Fibroblast of skin of right biceps (primary cell): ENCODE measurements at places on chromosomes 5 and 9.

DNA sequence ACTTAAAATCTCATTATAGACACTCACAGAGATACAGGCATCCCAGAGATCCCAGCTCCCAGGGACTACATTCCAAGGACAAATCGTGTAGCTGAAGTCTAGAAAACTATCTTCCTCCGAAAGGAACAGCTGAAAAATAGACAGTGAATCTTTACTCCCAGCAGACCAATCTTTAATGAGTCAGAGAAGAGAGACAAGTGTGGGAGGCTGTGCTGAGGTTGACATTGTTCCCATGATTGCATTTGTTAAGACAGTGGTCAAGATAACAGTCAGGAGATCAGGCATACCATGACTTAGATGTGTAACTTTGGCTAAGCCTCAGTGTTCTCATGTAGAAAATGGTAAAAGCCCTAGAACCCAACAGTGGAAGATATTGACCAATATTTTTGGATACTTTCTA is 120.7 kb downstream of the PAPPA start:
- peak; percentile 62 for DNase-seq

- peak; percentile 89 for DNase-seq
These were observed 440.4 kb downstream of the CDH18 start for GRCh38 chr5:19547640-19548039.

DNA sequence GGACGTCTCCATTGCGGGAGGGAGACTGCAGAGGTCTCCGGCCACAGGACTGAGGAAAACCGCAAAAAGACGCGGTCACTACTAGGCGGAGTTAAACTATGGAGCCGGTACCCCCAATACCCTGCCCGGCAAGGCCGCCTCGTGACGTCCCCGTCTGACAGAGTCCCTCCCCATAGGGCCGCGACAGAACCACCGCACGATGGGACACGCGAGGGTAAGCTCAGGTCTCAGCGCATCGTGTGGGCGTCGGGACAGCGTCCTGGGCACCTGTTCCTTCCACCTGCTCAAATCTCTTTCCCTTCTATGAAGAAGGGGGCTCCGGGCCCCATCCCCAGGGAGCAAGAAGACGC is 35.2 kb upstream of the GLDC start:
- no peak for DNase-seq

GRCh38 chr5:11719888-11720481 is 184.3 kb downstream of the CTNND2 start:
- DNase-seq: peak; percentile 3

GRCh38 chr5:35458824-35459207 is 158.8 kb upstream of the SPEF2 start:
- peak; percentile 11 for DNase-seq

GRCh38 chr5:65808818-65809217 is 86.8 kb downstream of the NLN start:
- DNase-seq: no peak

DNA sequence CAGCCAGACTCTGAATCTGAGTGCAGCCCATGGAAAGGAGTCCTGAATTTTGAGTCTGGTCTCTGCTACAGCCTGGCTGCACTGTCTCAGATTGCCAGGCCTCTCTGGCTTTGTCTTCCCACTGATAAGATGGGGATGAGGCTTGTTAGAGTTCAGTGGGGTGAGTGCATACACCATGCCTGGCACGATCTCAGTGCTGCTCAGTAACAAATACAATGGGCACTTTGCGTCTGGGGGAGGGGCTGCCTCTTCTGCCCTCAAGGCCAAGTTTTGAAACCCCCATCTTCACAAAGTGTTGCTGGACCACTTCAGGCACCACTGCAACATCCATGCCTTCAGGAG is 49.0 kb downstream of the PPARGC1B start:
- DNase-seq: no peak

- DNase-seq: no peak
These were observed 276.2 kb downstream of the PDE4D start for GRCh38 chr5:59617186-59617771.

GRCh38 chr9:714675-715074 is 126.8 kb upstream of the DMRT1 start:
- no peak for DNase-seq

GRCh38 chr5:112154940-112155686 is 264.0 kb downstream of the EPB41L4A start:
- peak; percentile 81 for DNase-seq

DNA sequence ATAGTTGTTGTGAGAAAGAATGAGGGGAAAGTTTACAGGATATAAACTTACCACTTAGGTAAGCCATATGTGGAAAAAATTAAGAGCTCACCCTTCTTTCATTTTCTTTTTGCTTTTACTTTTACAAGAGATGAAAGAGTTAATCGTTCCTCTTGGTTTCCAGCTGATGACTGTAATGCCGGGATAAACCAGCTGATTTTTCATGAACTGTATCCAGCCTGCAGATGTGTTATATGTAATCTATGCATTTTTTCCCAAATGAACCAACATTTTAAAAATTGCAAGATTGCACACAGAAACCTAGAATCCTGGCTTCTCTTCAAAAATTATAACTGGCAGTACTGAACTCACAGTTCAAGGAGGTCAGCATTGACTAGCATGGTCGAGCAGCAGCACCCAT is 185.9 kb downstream of the GRIA1 start:
- DNase-seq: no peak

- no peak for DNase-seq
These were observed 45.4 kb downstream of the ZNF608 start for GRCh38 chr5:124701016-124701415.

DNA sequence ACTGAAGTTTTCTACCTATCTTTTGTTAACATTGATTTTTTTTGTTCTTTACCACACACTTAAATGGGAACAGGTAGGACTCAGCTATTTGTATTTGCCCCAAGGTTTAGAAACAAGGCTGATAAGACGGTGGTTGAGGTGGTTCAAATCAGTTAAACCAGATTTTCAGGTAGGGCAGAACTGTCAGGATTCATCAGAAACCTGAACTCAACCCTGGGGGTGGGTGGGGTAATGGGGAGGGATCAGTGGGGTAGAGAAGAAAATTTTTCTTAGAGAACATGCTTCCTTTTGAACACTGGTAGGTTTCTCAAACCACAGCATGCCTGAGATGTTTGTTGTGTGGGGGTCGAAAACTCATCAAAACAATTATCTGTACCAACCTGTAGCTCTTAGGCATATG is 113.0 kb downstream of the BASP1 start:
- no peak for DNase-seq

DNA sequence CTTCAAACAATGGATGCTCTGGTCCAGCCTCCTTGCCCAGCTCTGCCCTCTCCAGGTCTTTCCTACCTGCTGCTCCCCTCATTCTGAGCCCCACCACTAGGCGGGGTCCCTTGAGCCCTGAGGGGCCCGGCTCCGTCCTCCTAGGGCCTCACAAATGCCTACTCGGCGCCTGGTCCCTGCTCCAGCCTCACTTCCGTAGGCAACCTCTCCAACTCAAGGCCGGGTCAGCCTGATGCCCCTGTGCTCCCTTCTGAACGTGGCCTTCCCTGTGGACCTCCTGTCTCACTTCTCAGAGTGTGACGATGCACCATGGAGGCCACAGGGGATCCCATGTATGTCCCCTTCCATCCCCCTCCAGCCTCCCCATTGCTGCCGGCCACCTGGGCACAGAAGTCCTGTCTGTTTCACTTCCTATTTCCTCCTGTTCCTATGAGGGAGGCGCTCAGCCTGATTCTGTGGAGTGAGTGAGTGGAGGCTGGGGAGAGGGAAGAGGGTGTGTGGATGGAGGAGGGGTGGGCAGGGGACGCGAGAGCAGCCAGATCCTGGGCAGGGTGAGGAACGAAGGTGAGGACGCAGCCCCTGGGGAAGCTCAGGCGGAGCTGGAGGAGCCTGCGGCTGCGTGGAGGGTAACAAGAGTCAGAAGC is 127.2 kb upstream of the FAM120A start:
- DNase-seq: no peak

GRCh38 chr5:132823481-132824050 is 6.9 kb downstream of the SHROOM1 start:
- DNase-seq: no peak

DNA sequence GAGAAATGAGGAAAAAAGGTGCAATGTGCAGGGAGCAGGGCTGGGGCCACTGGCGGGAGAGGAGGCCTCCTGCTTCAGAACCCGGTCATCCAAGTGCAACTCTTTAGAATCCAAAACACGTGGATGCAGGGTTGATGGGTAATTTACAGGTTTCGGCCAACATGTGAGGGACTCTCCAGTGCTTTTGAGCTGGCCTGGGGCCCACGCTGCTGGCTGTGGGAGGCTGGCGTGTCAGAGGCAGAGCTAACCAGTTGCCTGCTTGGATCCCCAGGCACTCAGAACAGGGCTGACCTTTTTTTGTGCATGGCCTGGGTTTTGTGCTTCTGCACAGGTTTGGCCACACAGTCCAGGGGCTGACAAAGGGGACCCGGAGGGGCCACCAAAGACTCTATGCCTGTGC is 61.6 kb downstream of the GADD45G start:
- DNase-seq: no peak

GRCh38 chr5:75869891-75870290 is 152.7 kb upstream of the POC5 start:
- no peak for DNase-seq

GRCh38 chr5:41683181-41683580 is 172.8 kb upstream of the PLCXD3 start:
- DNase-seq: no peak

- no peak for DNase-seq
These were observed 285.1 kb downstream of the TMEM167A start for GRCh38 chr5:82792096-82792495.

DNA sequence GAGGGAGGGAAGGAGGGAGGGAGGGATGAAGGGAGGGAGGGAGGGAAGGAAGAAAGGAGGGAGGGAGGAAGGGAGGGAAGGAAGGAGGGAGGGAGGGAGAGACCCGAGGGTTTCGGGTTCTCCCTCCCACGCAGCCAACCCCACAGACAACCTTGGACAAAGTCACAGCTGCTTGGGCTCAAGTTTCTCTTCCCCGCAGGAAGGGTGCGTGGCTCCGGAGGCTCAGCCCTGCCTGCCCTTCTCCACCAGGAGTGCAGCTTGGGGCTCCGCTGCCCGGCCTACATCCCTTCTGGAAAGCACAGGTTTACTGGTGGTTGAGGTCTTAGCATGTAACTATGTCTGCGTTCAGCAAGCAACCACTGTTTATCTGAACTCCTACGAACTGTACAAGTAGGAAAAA is 15.0 kb downstream of the SLC12A7 start:
- no peak for DNase-seq

GRCh38 chr9:119898316-119898715 is 529.1 kb upstream of the BRINP1 start:
- DNase-seq: peak; percentile 5

DNA sequence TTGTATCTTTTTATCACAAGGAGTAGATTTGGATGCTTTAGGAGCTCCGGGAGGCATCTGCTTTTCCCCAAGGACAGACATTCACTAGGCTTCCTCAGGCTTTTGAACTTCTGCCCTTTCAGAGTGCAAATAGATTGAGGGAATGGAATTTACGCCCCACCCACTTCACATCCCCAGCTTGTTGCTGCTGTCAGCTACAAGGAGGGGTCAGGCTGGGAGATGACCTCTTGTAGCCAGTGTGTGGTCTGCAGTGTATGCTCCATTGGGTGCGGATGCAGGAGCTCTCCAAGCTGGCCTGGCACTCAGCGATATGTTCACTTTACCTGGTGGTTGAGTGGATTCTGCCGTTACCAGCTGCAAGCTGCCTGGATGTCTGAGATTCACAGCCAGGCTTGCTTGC is 6.4 kb downstream of the TNFSF15 start:
- no peak for DNase-seq

GRCh38 chr9:36152741-36153438 is 16.3 kb upstream of the CCIN start:
- no peak for DNase-seq

GRCh38 chr5:1511651-1512540 is 11.9 kb downstream of the LPCAT1 start:
- DNase-seq: peak; percentile 30

DNA sequence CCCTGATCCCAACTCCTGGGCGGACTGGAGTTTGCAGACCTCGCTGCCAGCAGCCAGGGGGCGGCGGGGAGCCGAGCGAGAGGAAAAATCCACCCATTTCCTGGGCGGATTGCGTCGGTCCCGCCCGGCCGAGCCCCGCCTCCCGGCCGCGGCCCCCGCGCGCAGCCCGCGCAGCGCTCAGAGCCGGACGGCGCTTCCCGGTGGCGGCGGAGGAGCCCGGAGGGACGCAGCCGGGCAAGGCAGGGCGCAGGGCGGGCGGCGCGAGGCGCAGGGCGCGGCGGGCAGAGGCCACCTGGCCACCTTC is at the start of gene OLFM1:
OLFM1 (plus strand) TSS at position 180 of the 304 bp plus-strand sequence. CDS start 322 bp downstream, outside the sequence.
- peak; percentile 44 for DNase-seq

DNA sequence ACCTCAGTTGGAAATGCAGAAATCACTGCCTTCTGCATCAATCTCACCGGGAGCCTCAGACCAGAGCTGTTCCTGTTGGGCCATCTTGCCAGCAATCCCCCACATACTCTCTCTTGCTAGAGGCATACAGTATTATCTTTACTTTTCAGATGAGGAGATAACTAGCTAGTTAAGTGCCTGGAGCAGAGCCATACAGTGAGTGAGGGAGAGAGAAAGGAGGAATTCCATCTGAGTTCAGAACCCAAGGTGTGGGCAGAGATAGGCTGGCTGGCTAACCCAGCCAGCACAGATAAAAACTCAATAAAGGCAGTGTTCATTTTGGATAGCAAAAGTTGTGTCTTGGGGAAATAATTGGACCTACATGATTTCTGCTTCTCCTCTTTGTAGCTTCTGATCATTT is 268.0 kb upstream of the KIF2A start:
- no peak for DNase-seq

DNA sequence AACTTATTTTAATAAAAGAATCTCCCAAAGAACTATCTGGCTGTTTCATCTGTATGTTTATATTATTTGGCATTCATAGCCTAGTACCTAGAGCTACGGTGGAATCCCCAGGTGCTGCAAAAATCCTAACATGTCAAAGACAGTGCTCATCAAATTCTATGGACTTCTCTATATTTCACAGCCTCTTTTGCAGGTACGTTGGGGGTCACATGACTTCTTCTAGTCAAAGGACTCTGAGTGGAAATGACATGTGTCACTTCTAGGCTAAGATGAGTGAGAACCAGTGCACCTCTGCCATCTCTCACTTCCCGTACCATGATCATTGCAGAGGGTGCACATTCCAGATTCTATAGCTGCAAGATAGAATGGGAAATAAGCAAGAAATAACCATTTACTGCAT is 72.5 kb upstream of the PTGER4 start:
- DNase-seq: no peak

DNA sequence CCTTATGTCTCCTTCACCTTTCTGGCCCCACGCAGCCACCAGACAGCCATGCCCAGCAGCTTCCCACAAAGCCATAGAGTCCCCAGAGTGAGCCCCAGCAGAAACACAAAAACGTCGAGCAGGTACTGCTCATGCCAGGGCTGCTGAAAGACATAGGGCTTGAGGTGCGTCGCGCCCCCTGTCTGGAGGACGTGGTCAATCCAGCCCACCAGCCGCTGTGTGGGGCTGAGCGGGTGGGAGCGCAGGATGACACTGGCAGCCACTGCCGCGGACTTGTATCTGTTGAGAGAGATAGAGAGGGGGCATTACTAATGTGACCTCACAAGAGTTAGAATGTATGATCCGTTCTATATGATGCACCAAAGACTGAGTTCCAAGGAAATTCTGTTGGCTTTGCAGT is 31.0 kb downstream of the UGT3A2 start:
- no peak for DNase-seq
